ENCODE measurements at places on chromosomes 12 and 14.

- DNase-seq: no peak
Measured at GRCh38 chr14:24289649-24290280, 9.8 kb downstream of the DHRS1 start.

- DNase-seq: no peak
Measured at GRCh38 chr12:82721726-82722125, 35.0 kb downstream of the TMTC2 start.

- no peak for DNase-seq
Measured at GRCh38 chr12:121831571-121832245, 27.0 kb downstream of the HPD start.

- DNase-seq: no peak
Measured at GRCh38 chr12:53212931-53213330, 5.9 kb upstream of the ITGB7 start.

DNA sequence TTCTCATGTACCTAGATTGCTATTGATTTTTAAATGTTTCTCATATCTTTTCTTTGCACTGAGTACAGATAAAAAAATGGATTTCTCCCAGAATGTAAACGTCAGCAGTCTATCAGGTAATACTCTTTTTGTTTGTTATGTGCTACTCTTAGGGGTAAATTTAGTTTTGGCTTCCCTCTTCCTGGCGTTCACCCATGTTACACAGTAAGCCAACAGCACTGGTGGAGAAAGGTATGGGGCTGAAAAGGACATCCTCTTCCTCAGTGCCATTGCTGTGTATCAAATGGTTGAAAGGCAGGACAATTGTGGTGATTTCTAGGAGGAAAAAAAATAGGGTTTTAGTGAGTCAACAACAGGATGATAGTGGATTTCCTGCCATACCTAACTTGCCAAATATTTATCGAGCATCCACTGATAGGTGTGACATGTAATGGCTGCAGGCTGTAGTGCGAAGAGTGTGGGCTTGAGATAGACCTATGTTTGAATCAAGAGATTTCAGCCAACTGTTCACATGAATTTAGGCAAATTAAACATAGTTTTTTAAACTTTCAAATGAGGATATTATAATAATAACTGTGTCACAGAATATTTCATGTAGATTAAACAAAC lies 7.5 kb downstream of the KLRF2 start:
- DNase-seq: no peak
